ENCODE measurements at places on chromosomes 7 and 10. TPM values are rescaled to one million over a fixed set of nuclear protein-coding genes. Genes with fewer than 3 reads are reported as not detected.

DNA sequence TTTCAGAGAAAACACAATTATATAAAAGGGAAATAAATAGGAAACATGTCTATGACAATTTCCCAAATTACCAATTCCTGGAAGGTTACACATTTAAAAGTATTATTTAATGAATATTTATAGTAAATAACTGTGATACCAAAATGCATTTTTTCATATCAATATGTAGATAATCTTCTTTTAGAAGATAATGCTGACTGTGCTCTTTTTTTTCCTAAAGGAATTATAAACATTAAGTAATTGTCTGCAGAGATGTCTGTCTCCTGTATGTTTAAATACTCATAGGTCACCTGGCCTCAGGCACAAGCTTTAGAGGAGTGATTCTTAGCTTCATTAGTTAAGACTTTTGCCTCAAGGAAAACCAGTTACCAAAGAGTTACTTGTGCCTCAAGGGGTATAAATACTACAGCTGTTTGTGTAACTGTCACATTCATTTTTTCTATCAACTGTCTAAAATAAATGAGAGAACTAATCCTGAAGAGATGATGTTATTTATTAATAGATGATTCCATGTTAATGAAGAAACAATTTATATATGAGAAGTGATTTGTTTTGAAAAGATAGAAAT is 77.1 kb downstream of the DNAJC1 start:
- no peaks in the 10 kb centered on the region for H3K36me3 ChIP-seq
- no peak overlapping the region for H3K27ac ChIP-seq
- no peaks in the 10 kb centered on the region for H3K4me1 ChIP-seq
- no peak for DNase-seq
- no peaks in the 10 kb centered on the region for H3K27me3 ChIP-seq

GRCh38 chr10:1162481-1163203 is 106.5 kb downstream of the WDR37 start:
- no peaks in the 10 kb centered on the region for H3K4me1 ChIP-seq
- H3K4me3 ChIP-seq, result no peak overlapping the region
- no peak overlapping the region for H3K27ac ChIP-seq

HMX2 gene
- not detected for total RNA-seq

ACSM6 gene
- total RNA-seq, result not detected

SPDYE8 gene
- total RNA-seq, result not detected

CRHR2 gene
- not detected for total RNA-seq

GIMAP1 gene
- total RNA-seq, result 7.4 TPM

TUBAL3 gene
- total RNA-seq, result 73.1 TPM
